ENCODE measurements at places on chromosomes 2 and 18. TPM values are rescaled to one million over a fixed set of nuclear protein-coding genes. Genes with fewer than 3 reads are reported as not detected.

DNA sequence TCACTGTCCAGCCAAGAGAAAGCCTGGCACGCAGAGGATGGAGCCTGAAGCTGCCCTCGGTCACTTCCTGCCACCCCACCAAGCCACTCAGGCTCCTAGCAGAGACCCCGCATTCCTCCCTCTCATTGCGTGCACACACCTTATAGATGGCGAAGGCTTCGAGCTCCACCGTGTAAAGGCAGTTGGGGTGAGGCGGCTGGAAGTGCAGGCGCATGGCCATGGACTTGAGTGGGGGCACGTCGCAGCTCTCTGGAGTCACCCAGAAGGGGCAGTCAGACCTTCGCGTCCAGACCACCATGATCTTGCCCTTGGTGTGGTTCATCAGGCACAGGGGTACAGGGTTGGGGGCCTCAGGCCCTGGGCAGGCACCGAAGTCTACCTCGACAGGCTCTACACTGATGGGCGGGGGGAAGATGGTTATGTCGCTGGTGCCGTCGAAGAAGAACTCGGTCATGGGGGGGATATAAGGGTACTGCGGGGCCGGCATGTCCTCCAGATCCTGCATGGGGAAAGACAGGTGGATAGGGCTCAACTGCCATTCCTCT, 13.7 kb downstream of the CFAP65 start:
- H3K27ac ChIP-seq = no peak overlapping the region
- no peak overlapping the region for H3K4me3 ChIP-seq
- DNase-seq = no peak
- no peaks in the 10 kb centered on the region for H3K4me1 ChIP-seq

GRCh38 chr2:239809391-239809790, 215.8 kb downstream of the NDUFA10 start:
- no peak overlapping the region for H3K27ac ChIP-seq
- H3K36me3 ChIP-seq = no peaks in the 10 kb centered on the region
- no peak for DNase-seq
- no peaks in the 10 kb centered on the region for H3K27me3 ChIP-seq
- no peak overlapping the region for H3K4me3 ChIP-seq
- peaks cover 11% of the 10 kb centered on the region for H3K4me1 ChIP-seq

DNA sequence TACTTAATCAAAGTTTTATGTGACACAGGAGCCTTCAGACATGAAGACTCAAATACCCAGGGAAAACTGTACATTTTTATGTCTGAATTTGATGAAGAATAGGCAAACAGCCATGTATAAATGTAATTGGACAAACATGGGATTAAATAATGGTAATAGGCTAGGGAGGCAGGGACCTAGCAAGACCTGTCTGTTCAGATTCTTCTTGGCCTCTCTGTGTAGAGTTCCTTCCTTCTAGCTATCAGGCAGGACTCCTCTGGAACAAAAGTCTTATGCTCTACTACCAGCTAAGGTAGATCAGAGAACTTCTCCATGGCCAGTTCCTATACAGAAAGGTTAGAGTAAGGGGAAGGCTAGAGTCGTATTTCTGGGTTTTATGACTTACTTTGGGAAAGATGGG, 9.5 kb upstream of the PARD3B start:
- no peak for DNase-seq
- H3K27me3 ChIP-seq = no peaks in the 10 kb centered on the region
- H3K4me1 ChIP-seq = no peaks in the 10 kb centered on the region

DNA sequence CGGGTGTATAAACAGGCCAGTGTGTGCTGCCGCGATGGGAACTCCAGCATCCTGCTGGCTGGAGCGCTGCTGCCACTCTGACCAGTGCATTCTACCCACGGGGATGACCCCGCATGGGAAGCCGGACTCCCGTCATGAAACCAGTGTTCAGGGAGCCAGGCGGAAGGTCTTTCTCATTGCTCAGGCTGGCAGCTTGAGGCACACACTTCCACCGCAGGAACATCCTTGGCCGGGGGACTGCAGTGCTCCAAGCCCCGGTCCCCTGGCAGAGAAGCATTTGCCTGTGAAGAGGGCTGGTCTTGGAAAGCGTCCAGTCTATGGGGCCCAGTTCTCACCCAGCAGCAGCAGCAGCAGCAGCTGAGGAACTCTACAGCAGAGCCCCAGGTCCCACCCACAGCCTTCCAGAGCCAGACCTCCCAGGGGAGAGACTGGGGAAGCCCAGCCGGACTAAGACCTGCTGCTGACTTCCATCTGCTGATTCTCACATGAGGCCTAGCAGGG, 235.9 kb downstream of the KLHL29 start:
- no peaks in the 10 kb centered on the region for H3K36me3 ChIP-seq
- H3K27me3 ChIP-seq = no peaks in the 10 kb centered on the region
- no peak overlapping the region for H3K27ac ChIP-seq
- peaks cover 4% of the 10 kb centered on the region for H3K4me1 ChIP-seq

GRCh38 chr18:23664674-23665073, 2.0 kb upstream of the ANKRD29 start:
- no peak for DNase-seq
- peaks cover 22% of the 10 kb centered on the region for H3K4me1 ChIP-seq
- no peak overlapping the region for H3K4me3 ChIP-seq
- no peak overlapping the region for H3K27ac ChIP-seq
- H3K27me3 ChIP-seq = peaks cover 18% of the 10 kb centered on the region

- no peaks in the 10 kb centered on the region for H3K36me3 ChIP-seq
- H3K4me3 ChIP-seq = no peak overlapping the region
- no peak overlapping the region for H3K27ac ChIP-seq
- H3K27me3 ChIP-seq = no peaks in the 10 kb centered on the region
- H3K4me1 ChIP-seq = no peaks in the 10 kb centered on the region
Observed at GRCh38 chr2:44777036-44777435, 164.5 kb upstream of the SIX3 start.

DNA sequence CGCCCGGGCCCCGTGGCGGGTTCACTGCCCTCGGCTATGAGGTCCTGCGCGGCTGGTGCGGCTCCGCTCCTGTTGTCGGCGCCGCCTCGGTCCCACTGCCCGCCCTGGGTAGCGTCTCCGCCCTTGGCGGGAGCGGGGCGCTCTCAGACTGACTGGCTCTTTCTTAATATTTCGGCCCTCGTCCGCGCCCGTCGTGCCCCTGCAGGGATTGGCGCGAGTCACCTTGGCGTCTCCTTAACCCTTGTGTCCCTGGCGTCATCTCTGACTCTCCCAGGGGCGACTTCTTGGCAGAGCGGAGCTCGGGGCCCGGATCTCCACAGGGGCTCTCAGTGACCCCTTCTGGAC, 1.3 kb downstream of the PTMA start:
- peaks cover 18% of the 10 kb centered on the region for H3K4me1 ChIP-seq
- no peak for DNase-seq
- H3K27me3 ChIP-seq = no peaks in the 10 kb centered on the region
- peaks cover 24% of the 10 kb centered on the region for H3K36me3 ChIP-seq
- peak overlapping the region; percentile 95 for H3K4me3 ChIP-seq
- H3K27ac ChIP-seq = peak overlapping the region; percentile 100

DNA sequence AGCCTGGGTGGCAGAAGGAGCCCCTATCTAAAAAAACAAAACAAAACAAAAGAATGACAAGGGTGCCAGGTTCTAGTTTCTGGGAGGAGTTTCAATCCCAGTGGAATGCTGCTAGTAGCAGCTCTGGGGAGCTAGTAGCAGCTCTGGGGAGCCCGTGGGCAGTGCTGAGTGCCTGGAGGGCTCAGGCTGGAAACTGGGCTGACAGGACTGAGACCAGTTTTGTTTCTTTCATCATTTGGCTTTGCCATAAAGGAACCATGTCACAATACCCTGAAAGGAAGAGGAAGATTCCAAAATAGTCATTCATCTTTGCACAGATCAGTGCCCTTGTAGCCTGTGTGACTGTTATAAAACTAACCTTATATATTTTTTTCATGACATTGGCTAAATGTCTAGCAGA, 10.6 kb downstream of the MFSD6 start:
- H3K4me1 ChIP-seq = peaks cover 50% of the 10 kb centered on the region
- H3K36me3 ChIP-seq = no peaks in the 10 kb centered on the region
- no peak overlapping the region for H3K27ac ChIP-seq
- no peaks in the 10 kb centered on the region for H3K27me3 ChIP-seq
- H3K4me3 ChIP-seq = no peak overlapping the region

- no peaks in the 10 kb centered on the region for H3K27me3 ChIP-seq
- H3K4me3 ChIP-seq = no peak overlapping the region
- H3K27ac ChIP-seq = no peak overlapping the region
- DNase-seq = no peak
- H3K36me3 ChIP-seq = no peaks in the 10 kb centered on the region
- H3K4me1 ChIP-seq = no peaks in the 10 kb centered on the region
Observed at GRCh38 chr2:108541451-108541850, 7.2 kb downstream of the LIMS1 start.

CCDC68 gene
- total RNA-seq = 16.1 TPM
